ENCODE measurements at places on chromosomes 4 and X. TPM values are rescaled to one million over a fixed set of nuclear protein-coding genes. Genes with fewer than 3 reads are reported as not detected.

The HPGDS gene
- total RNA-seq = not detected

- no peak for DNase-seq
These were observed 109.8 kb downstream of the NYX start for GRCh38 chrX:41556958-41557357.

GRCh38 chr4:175341203-175341755, 423.1 kb downstream of the ADAM29 start:
- DNase-seq = no peak

DNA sequence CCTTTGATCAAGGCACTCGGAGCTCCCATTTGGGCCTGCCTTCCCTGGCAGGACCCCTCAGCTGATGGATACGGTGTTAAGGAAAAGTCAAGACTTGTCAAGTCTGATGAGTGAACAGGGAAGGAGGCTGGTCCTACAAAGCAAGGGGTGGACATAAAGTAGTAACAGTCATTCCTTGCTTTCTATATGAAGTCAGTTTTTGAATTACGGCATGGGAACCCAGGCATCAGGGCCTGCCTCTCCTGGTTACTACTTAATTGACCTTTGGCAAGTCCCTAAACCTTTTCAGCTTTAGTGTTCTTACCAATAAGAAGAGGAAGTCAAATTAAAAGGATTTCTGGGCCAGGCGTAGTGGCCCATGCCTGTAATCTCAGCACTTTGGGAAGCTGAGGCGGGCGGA, 7.0 kb downstream of the CHST7 start:
- DNase-seq = no peak

The BEX4 gene
- total RNA-seq = 0.74 TPM

DNA sequence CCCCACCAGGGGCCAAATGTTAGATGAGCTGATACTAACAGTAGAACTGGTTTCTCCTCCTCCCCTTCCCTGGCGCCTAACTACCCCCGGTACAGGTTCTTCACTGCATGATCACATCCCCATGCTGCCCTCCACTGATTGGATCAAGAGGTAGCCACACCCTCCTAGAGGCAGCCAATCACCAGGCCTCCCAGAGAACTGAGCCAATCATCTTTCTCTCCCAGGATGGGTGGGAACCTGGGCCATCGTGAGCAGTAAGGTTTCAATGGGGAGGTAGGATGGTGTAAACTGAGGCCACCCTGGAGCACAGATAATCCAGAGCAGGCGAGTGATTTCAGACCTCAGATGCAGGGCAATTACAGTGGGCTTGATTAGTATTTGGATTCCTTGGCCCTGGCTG, 64.2 kb downstream of the PPP2R2C start:
- no peak for DNase-seq

The DAPP1 gene
- total RNA-seq = not detected

The MTNR1A gene
- 0.13 TPM for total RNA-seq

DNA sequence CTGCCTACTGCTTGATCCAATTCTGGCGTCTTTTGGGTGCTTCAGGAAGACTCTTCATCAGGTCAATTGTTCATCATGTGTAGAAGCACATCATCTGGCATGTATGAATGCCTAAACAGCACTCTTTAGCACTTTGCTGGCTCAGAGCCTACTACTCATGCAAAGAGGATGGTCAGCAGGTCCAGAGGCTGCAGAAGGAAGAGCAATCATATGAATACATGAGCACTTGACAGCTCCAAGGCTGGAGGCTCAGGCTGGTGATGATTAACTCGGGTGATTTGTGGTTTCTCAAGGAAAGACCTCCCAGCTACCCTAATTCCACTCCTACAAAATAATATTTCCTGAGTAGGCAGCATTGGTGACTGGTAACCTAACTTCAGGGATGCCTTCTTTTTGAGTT, 103.8 kb upstream of the CXCL13 start:
- peak; percentile 8 for DNase-seq

DNA sequence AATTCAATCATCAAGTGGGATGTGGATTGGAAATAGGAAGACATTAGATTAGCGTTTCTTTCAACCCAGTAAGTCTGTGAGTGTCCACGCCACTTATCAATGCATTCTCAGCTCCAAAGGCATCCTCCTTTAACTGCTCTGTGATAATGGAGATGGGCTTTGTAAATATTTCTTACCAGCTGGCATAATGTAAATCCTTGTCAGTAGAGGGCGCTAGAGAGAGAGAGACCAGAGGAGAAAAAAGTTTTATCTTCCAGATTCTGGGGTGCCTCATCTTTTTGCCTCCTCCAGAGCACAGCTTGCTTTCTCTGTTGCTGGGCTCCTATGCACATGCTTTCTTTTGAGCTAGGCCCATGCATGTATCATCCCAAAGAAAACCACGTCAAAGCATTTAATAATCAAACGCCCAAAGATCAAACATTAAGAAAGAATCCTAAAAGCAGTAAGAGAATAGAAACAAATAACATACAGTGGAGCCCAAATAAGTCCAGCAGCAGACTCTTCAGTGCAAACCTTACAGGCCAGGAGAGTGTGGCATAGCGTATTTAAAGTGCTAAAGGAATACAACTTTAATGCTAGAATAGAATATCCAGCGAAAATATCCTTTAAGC, 9.6 kb upstream of the MTMR1 start:
- DNase-seq = peak; percentile 22

DNA sequence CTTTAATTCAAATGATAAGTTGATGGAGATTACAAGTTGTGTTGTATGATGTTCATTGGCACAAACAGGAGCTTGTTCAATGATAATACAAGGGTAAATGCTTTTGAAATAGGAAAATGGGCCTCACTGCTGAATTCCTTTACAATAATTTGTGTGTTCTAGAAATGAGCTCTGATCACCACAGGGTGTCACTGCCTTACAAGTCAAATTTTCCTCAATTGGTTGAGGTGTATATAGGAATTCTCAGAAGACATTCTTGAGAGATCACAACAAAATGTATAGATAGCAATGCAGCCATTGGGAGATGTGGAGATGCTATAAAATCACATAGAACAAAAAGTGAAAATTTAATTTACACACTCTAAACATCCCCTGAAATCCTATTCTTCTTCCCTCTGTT, 49.6 kb downstream of the KLF8 start:
- no peak for DNase-seq

DNA sequence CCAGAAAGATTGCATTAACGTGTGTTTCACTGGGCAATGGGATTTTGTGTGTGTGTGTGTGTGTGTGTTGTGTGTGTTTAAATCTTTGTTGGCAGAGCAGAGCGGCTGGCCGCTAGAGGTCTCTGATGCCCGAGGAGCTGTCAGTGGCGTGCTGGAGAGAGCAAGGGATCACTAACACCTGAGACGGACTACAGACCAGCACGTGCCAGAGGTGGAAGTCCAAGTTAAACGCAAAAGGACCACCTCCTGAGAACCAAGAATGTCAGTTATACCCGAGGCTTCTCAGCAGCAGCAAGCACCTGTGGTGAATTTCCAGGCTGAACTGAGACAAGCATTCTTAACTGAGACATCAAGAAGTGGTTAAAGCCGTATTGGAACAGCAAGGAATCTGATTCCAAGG, 9.0 kb upstream of the SLC25A14 start:
- peak; percentile 4 for DNase-seq

The CLDN24 gene
- not detected for total RNA-seq

DNA sequence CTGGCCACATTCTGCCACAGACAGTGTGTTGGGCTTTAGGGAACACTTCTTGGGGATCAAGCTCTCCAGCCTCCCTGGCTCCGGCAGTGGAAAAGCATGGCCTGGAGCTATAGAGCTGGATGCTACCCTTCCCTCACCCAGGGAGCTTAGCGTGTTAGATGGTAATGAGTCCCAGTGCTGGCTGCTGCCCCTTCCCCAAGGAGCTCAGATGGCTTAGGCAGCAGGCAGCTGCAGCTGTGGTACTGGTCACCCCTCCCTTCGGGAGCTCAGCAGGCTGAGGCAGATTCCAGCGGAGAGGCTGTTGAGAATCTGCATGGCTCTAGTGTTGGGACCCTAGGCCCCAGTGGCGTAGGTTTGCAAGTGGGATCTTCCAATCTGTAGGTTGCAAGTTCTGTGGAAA, 19.5 kb downstream of the TMEM144 start:
- no peak for DNase-seq

DNA sequence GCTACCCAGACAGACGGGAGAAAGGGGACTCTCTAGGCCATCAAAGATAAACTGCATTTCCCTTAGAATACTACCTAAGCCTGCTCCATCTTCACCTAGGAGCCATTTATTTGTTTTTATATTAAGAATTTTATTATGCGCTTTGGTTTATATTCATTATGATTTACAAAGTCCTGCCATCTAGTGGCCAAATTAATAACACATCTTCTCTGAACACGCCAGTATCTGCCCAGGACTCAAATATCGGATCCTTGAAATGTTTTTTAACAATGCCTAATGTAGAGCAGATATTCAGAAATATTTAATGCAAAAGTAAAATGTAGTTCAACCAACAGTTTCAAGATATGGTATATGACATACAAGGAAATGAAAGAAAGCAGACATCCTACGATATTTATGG, 20.8 kb upstream of the PRPS2 start:
- no peak for DNase-seq

- DNase-seq = no peak
These were observed 18.2 kb upstream of the RASL11B start for GRCh38 chr4:52843958-52844357.

GRCh38 chrX:20252381-20253231, 14.1 kb downstream of the RPS6KA3 start:
- DNase-seq = peak; percentile 20

The SLIT2 gene
- 13.4 TPM for total RNA-seq

DNA sequence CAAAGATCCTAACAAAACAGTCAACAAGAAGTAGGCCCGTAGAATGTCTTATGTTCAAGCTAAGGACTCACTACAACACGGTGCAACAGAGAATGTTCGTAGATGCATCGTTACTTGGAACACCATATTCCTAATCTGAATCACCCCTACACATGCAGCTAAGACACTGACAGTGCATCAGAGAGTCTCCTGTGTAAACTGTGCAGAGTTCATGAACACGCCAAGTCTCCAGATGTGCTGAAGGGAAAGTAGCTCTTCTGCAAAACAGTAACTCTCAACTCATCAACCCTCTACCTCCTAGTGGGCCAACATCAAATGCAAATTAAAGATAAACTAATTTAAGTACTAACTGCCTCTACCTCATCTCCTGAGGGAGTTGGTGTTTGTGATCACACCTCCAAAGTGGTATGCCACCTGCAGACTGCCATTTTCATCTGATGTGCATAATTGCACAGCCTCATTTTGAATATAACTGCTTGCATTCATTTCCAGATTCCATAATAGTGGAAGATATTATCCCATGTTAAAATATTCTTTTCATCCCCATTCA, 73.5 kb downstream of the MOSPD2 start:
- no peak for DNase-seq

GRCh38 chr4:42083816-42084215, 68.6 kb downstream of the BEND4 start:
- DNase-seq = no peak

The NXF2B gene
- total RNA-seq = not detected

DNA sequence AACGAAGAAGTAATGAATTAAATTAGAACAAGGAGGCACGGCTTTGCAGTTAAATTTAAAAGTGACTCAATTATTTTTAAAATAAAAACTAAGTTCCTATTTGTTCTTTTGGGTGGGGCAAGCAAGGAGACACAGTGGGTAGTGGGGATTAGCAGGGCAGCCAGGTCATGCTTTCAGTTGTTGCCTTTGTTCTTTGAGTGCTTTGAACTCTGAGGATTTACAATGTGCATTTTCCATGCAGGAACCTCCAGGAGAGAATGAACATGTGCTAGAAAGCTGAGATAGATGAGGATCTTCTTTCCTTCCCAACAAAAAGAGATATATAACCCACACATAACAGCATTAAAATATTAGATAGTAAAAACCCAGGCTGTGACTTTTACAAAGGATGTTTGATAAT, 420.4 kb upstream of the CTSO start:
- no peak for DNase-seq

The RAB33A gene
- 0.75 TPM for total RNA-seq

GRCh38 chr4:88396681-88397080, 18.0 kb downstream of the HERC6 start:
- DNase-seq = no peak

DNA sequence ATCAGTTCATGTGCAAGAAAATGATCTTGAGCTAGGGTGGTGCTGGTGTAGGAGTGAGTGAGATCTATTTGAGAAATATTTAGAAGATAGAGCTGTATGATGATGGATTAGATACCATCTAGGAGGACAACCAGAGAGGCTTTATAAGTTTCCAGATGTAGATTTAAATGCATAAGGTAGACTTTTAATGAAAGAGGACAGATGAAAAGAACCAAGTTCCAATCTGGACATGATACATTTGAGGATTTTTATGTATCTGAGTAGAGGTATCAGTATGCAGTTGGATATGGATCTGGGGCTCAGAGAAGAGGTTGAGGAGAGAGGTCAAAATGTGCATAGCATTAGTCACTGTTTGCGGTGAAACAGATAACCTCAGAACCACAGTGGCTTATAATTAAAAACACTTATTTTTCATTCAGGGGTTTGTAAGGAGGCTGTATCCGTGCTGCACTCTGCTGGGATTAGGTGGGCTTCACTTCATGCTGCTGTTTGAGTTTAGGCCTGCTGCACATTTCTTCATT, 348.7 kb downstream of the BMPR1B start:
- DNase-seq = no peak

DNA sequence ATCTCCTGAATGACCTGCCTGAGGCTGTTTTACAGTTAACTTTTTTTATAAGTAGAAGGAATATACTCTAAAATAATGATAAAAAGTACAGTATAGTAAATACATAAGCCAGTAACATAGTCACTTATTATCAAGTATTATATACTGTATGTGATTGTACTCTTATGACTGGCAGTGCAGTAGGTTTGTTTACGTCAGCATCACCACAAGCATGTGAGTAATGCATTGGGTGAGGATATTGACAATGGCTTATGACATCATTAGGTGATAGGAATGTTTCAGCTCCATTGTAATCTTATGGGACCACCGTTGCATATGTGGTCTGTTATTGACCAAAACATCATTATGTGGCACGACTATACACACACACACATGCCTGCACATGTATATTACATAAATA, 20.5 kb downstream of the NUDT9 start:
- no peak for DNase-seq

- no peak for DNase-seq
These were observed 34.4 kb downstream of the PTTG2 start for GRCh38 chr4:37994569-37994968.

The FHIP1A gene
- total RNA-seq = 3.0 TPM

The KLF8 gene
- total RNA-seq = 0.50 TPM
